ENCODE measurements at places on chromosomes 12 and 14.

DNA sequence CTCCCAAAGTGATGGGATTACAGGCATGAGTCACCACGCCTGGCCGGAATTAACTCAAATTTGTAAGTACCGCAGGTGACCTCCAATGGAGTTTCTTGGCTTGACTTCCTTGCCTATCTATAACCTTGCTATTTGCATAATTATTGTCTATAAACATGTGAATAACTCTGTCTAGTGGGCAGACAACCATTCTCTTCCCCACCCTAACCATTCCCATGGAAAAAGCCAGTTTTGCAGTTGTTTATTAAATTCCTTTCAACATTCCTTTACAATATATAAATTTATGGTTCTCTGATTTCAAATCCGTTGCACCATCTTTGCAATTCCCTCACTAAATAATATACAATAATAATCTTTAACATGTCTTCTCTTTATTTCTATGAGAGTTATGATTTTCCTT lies 61.0 kb upstream of the ZDHHC17 start:
- no peak for DNase-seq

GRCh38 chr14:43249591-43249990 lies 1257.5 kb downstream of the FSCB start:
- DNase-seq, result no peak

GRCh38 chr14:71398450-71398849 lies 491.2 kb downstream of the PCNX1 start:
- no peak for DNase-seq

- peak; percentile 50 for DNase-seq
These were observed 169.0 kb upstream of the EEA1 start for GRCh38 chr12:93098077-93098476.

GRCh38 chr12:69546693-69547438 lies 38.4 kb upstream of the CCT2 start:
- DNase-seq, result no peak

- DNase-seq, result peak; percentile 7
These were observed 856 bp upstream of the EIF4B start for GRCh38 chr12:53005215-53005985.

DNA sequence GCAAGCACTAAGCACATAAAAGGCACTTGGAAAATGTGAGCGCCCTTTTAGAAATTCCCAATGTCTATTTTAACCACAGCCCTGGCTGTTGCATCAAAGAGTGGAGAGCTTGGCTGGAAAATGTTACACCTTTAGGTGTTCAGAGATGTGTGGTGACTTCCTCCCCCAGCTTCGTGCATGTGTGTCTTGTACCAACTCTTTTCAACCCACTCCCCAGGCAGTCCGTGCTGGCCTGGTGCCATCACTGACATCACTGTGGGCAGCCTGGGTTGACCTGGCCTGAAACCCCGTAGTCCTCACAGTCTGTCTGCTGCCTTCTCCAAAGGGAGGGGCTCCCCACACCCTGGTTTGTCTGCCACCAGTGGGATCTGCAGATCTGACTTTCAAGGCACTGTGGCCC lies 101.8 kb downstream of the SCARB1 start:
- DNase-seq, result peak; percentile 20

GRCh38 chr12:2813214-2814185 lies 1.0 kb downstream of the ITFG2 start:
- peak; percentile 50 for DNase-seq

GRCh38 chr14:49959822-49960408 lies 67.0 kb downstream of the ARF6 start:
- DNase-seq, result no peak

DNA sequence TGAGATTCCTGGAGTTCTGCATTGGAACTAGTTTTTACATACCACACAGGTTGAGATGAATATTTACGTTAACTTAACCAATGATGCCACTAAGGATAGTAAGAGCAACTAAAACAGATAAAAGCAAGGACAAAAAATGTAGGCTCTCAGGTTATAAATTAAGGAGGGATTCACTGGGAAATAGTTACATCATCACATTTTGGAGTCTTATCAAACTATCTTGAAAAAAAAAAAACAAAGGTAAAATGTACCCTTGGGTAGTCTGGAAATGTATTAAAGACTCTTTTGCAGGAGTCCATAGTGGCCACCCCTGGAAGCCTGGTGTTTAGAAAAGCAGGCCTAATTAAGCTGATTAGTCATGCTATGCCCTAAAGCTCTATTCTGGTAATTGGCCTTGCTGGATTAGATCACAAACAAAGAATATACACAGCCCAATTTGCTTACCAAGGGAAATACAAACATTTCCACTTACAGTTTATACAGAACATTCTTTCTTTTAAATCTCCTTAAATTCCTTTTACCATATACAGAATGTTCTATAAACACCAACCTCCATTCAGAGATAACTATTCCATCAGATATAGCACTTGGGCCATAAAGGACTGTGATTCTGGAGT lies 39.3 kb downstream of the SLC25A47 start:
- no peak for DNase-seq

DNA sequence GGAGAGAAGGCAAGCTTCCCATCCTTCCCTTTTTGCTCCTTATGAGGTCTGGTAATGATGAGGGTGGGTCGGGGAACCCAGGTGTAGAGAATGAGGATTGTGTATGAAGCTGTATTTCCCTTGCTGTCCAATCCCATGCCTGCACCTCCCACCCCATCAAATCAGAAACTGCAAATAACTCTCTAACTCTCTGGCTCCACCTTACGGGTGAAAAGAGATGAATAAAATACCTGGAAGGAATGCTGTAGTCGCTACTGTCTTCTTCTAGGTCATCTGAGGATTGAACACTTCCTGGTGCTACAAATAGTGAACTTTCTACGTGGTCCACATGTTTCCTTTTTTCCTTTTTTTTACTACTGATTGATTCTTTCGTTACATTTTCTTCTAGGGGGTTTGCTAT lies 38.9 kb upstream of the DICER1 start:
- DNase-seq, result no peak

DNA sequence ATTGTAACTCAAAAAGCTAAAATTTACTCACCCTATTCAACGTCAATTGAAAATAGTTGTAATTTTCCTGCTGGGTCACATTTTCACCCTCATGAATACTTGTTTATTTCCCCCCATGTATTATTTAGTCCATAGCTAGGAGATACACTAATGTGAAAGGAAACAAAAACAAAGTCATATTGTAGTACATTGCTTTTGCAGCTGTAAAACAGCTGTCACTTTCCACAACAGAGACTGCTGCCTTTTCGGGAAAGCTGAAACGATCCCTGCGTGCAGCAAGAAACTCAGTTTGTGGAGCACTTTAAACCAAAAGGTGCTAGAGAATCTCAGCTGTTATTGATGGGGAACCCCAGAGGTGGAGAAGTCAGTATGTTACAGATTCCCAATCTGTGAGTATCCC lies 4.3 kb downstream of the RACGAP1 start:
- no peak for DNase-seq

- no peak for DNase-seq
These were observed 250.3 kb downstream of the SPTSSA start for GRCh38 chr14:34211732-34212131.

DNA sequence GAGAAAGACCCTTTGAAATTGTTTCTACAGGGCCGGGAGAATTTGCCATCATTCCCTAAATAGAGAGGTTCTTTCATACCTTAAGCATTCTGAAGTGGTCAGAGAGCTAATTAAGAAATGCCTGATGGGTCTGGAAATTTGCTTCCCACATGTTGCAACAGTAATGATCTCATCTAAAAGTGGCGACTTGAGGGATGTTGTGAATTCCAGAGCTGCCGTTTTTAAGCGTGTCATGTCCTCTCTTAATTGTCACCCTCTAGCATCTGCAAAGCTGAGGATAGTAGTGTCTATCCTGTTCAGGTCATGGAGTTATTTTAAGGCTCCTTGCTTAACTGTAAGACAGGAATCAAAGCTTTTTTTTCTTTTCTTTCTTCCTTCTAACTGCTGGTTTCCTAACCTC lies 60.4 kb downstream of the FOS start:
- no peak for DNase-seq

DNA sequence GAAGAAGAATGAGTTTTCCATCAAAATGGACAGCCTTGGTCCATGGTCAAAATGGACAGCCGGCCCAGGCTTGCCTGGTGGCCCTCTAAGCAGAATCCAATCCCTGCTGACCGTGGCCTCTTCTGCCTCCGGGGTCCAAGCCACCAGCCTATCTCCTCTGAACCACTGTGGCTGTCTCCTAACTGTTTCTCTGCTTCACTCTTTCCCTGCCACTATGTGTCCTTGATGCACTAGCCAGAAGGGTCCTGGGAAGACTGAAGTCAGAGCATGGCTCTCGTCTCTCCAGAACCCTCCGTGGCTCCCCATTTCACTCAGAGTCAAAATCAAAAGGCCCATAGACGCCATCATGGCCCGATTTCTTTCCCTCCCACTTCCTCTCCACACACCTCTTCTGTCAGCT lies 8.5 kb upstream of the FZD10 start:
- no peak for DNase-seq

DNA sequence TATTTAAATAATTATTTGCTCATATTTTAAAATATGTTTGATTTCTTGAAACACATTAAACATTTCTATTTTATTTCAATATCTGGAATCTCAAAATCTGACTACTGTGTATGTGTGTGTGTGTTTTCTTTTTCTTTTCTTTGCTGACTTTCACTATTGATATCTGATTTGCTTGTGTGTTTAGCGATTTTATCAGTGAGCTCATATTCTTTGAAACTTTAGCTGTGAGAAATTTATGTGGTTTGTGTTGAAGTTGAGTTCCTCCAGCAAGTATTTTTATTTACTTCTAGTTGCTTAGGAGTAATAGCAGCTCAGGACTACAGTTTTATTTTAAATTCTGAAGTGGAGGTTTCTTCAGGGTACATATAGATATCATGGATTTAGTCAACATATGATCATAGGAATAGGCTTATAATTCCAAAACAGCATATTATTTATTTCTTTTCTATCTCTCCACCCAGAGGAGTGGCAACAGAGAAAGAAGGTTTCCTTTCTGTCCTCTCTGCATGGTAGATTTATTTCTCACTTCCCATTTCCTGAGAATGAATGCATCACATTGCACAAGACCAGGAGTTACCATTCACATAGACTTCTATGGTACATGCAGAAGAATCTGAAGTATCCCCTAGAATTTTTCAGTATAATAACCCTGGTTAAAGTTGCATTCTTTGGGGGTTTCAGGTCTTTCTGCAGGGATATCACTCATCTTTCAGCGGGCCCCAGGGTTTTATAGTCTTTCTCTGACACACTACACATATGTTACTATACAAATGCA lies 60.5 kb downstream of the PTPRQ start:
- DNase-seq, result no peak

DNA sequence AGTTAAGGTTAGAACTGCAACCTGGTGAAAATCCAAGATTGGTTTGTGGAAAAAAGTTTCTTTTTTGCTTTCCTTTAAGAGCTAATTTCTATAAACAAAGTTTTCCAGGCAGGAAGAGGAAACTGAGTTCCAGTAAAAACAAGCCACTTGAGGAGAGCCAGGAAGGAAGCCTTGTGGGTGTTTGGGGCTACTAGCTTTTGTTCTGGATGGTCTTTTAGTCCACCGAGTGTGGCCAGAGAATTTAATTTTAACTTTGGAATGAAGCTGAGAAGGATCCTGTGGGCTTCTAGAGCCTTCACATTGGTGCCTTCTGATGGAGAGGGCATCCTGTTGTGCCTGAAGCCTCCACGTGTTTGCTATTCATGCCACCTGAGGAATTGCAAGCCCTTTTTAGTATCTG lies 327.9 kb downstream of the C12orf75 start:
- no peak for DNase-seq

GRCh38 chr12:31582155-31582554 lies 8.8 kb downstream of the DENND5B start:
- no peak for DNase-seq

GRCh38 chr12:57134949-57135348 lies 6.7 kb downstream of the LRP1 start:
- DNase-seq, result no peak

DNA sequence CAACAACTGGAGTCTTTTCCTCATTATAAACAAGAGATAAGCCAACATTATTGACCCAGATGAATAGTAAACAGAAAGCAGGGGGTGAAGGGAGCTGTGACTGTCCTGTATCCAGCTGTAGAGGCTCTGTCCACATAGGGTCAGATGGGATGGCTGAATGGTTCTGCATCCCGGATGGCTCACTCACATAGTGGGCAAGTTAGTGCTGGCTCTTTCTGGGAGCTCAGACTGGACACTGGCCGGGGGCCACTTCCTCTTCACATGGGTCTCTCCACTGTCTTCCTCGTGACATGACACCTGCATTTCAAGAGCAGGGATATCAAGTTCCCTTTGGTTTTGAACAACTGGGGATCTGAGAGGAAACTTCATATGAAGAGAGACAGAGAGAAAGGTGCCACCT lies 969.6 kb upstream of the TMEM132C start:
- DNase-seq, result no peak

GRCh38 chr12:50947933-50948626 lies 4.3 kb upstream of the HIGD1C start:
- no peak for DNase-seq

DNA sequence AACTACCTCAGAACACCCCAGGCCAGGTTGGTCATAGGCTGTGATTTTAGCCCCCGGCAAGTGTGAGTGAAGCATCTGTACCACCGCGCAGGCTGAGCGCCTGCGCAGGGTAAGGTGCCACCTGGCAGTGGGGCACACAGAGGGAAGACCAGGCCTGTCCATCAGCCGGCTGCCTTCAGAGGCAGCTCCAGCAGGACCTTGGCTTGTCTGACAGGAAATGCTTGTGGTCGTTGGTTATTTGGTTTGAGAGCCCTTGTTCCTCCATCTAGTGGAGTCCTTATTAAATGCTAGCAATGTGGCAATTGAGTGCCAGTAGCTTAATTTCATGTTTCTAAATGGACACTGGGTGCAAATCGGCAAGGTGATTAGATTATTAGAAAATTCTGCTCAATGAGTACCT lies 27.5 kb downstream of the SLC25A29 start:
- DNase-seq, result no peak

DNA sequence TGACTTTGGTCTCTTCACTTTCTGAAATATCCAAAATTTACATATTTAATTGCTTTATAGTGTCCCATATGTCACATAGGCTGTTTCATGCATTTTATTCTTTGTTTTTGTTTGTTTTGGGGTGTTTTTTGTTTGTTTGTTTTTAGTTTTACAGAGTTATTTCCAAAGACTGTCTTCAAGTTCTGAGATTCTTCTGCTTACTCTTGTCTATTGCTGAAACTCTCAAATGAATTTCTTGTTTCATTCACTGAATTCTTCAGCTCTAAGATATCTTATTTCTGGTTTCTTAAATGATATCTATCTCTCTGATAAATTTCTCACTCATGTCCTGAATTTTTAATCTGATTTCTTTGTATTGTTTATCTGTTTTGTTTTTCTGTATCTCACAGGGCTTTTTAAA lies 412.0 kb upstream of the ATP2B1 start:
- no peak for DNase-seq

- no peak for DNase-seq
These were observed 42.0 kb downstream of the MOK start for GRCh38 chr14:102262929-102263462.

GRCh38 chr12:1234073-1234472 lies 243.1 kb downstream of the ERC1 start:
- no peak for DNase-seq

DNA sequence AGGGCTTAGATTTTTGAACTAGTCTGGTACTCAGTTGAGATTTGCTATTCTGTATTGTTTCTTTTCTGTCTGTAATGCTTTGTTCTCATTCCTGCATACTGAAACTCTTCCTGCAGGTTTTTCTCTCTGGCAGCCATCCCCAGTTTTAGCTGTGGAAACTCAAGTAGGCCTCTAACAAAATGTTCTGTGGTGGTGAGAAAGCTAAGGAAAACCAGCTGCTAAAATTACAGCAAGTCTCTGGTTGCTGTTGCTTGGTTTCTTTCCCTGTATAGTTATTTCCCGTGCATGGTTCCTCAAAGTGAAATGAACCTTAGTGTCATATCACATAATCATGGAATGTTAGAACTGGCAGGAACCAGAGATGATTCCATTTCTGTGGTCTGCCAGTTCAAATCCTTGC lies 442.5 kb downstream of the NRXN3 start:
- no peak for DNase-seq

Data from activated CD4-positive, alpha-beta T cell treated with anti-CD3 and anti-CD28 coated beads for 4 hours (primary cell).